Gastrocnemius medialis (tissue), 4 donors: ENCODE measurements at places on chromosomes 5 and 9.

GRCh38 chr9:121686930-121687541, 35.6 kb downstream of the DAB2IP start:
- H3K4me1 ChIP-seq = peaks cover 23% of the 10 kb centered on the region
- H3K27ac ChIP-seq = peak overlapping the region; percentile 69
- H3K4me3 ChIP-seq = no peak overlapping the region
- H3K36me3 ChIP-seq = no peaks in the 10 kb centered on the region

DNA sequence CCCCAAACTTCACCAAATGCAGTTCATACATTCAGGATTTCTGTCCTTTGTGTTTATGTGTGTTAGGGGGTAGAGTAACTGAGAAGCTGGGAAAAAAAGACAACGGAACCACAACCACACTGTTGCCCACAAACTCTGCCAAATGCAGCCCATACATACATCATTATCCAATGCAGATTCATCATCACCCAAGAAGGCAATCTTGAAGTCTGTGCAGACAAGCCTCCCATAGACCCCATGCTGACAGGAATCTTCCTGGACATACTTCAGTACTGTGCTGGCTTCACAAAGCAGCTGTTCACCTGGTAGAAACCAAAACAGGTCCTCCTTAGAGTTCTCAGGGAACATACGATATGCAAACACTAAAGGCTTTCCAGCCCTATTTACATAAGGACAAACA, 38.9 kb downstream of the MTMR12 start:
- no peak for DNase-seq
- no peaks in the 10 kb centered on the region for H3K27me3 ChIP-seq
- peaks cover 31% of the 10 kb centered on the region for H3K4me1 ChIP-seq

- no peak overlapping the region for H3K27ac ChIP-seq
- no peaks in the 10 kb centered on the region for H3K36me3 ChIP-seq
- H3K27me3 ChIP-seq = no peaks in the 10 kb centered on the region
- no peak overlapping the region for H3K4me3 ChIP-seq
Observed at GRCh38 chr5:90477621-90478215, 3.1 kb downstream of the POLR3G start.

DNA sequence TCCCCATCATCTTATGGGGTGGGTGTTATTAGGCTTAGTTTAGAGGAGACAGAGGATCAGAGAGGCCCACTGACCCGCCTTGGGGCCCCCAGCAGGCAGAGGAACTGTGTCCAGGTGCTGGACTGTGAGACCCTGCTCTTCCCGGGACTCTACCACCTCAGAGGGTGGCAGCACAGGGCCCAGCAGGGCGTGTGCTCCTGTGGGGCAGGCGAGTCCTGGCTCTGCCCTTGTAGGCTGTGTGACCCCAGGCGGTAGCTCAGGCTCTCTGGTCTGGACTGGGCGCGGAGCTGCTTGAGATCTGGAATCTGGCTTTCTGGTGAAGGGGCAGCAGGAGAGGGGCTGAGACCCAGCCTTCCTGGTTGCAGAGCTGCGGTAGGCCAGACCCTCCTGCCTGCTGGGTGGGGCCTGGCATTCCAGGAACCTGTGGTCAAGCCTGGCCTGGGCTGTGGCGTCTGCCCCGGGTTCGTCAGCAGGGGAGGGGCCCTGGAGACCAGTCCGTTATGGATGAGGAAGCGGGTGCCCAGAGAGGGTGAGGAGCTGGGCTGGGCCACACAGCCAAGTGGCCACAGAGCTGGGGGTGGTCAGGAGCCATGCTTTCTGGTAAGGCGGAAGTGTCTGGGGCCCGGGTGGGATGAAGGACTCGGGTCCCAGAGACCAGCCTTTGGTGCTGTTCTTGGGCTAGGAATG, 46.5 kb downstream of the RXRA start:
- H3K36me3 ChIP-seq = no peaks in the 10 kb centered on the region
- H3K27me3 ChIP-seq = no peaks in the 10 kb centered on the region
- no peak overlapping the region for H3K4me3 ChIP-seq
- DNase-seq = no peak
- peak overlapping the region; percentile 100 for H3K27ac ChIP-seq

DNA sequence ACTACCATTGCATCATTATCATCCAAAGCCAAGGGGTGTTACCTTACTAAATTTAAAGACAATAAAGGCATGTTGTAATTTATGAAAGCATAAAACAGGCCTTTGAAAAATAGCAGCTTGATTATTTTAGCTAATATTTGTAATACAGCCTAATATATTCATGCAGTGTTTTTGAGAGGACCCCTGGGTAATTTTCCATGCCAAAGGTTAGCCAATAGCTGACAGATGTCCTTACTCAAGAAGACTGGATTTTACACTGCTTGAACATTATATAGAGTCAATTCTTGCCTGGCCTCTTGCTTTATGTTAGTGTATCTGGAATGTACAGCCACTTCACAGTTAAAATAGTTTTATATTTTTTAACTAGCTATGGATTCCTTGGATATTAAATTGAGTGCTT, 337.8 kb upstream of the PAPPA start:
- no peak overlapping the region for H3K4me3 ChIP-seq
- no peaks in the 10 kb centered on the region for H3K36me3 ChIP-seq
- no peak for DNase-seq
- H3K27me3 ChIP-seq = no peaks in the 10 kb centered on the region
